ENCODE measurements at places on chromosomes 6 and 20.

- DNase-seq, result no peak
Observed at GRCh38 chr20:21326700-21327099, 23.6 kb downstream of the XRN2 start.

DNA sequence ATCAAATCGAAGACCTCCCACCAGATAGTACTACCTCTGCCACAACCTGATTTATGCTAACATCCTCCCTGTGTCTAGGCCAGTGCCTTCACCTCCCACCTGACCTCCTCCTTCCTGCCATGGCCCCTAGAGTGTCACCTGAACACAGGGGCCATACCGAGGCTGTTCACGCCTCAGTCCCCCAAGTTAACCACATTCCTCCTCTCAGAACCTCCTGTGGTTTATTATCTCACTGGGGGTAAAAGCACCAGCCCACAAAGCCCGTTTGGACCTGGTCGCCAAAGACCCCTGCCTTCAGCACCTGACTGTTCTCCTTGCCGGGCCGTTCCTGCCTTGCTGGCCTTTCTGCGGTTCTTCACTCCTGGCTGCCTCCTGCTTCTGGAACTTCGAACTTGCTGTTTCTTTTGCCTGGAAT lies 13.7 kb downstream of the MAS1 start:
- no peak for DNase-seq

- no peak for DNase-seq
Observed at GRCh38 chr6:150922137-150922536, 56.6 kb downstream of the MTHFD1L start.

- DNase-seq, result no peak
Observed at GRCh38 chr6:161507375-161507774, 233.5 kb upstream of the AGPAT4 start.

GRCh38 chr6:62391358-62391757 lies 105.3 kb upstream of the KHDRBS2 start:
- DNase-seq, result no peak

- no peak for DNase-seq
Observed at GRCh38 chr20:43749734-43750294, 23.0 kb upstream of the GTSF1L start.

- DNase-seq, result no peak
Observed at GRCh38 chr6:77633993-77634715, 18.7 kb upstream of the MEI4 start.

- DNase-seq, result no peak
Observed at GRCh38 chr6:166346965-166347364, 4.6 kb upstream of the SFT2D1 start.

Measured in NCI-H1436 treated with DMSO at 0.1 percent for 48 hours (cell line).